Keratinocyte (primary cell): ENCODE measurements at places on chromosomes 4 and X. TPM values are rescaled to one million over a fixed set of nuclear protein-coding genes. Genes with fewer than 3 reads are reported as not detected.
A peak's percentile ranks its signal among the peaks of the same experiment; 100 is the strongest.

- no peak for DNase-seq
- H3K36me3 ChIP-seq, result no peaks in the 10 kb centered on the region
- peaks cover 56% of the 10 kb centered on the region for H3K27me3 ChIP-seq
- no peak overlapping the region for H3K27ac ChIP-seq
These were observed 61.6 kb upstream of the TMEM33 start for GRCh38 chr4:41873380-41874295.

DNA sequence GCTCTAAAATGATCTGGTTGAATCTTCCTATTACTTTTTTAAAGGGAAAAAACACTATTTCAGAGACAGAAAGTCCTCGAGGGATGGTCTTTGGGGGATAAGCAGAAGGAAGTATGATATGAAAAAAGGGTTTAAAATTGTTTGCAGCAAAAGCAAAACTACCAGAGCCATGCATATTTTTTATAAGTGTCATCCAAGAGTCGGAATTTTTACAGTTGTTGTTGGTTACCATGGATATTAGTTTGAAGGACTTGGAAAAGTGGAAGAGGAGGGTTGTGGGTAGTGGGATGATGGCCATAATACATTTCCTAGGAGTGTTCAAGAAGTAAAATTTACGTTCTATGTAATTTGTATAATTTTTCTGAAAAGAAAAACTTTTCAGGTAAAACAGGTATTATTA lies 134.4 kb downstream of the PCDH7 start:
- H3K4me3 ChIP-seq, result no peak overlapping the region
- no peak for DNase-seq
- no peaks in the 10 kb centered on the region for H3K27me3 ChIP-seq
- H3K27ac ChIP-seq, result no peak overlapping the region
- H3K4me1 ChIP-seq, result no peaks in the 10 kb centered on the region

GRCh38 chr4:27442146-27442545 lies 581.5 kb downstream of the STIM2 start:
- H3K4me1 ChIP-seq, result no peaks in the 10 kb centered on the region
- no peak overlapping the region for H3K4me3 ChIP-seq
- H3K27ac ChIP-seq, result no peak overlapping the region
- DNase-seq, result no peak
- H3K27me3 ChIP-seq, result no peaks in the 10 kb centered on the region
- no peaks in the 10 kb centered on the region for H3K36me3 ChIP-seq

DNA sequence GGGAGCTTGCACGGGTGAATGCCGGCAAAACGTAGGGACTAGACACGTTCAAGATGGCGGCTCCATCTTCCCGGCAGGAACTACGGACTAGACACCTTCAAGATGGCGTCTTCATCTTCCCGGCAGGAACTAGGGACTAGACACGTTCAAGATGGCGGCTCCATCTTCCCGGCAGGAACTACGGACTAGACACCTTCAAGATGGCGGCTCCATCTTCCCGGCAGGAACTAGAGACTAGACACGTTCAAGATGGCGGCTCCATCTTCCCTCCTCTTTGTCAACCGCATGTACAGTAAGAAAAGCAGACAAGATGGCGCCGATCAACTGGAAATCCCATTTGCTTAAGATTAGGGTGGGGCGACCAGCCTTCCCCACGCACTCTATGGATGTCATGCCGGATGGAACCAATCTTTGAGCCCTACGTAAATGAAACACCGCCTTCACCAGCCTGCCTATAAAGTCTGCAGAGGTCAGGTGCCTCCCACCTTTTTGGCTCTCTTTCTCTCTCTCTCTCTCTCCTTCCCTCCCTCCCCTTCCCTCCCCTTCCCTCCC lies 222.4 kb downstream of the CRLF2 start:
- no peaks in the 10 kb centered on the region for H3K36me3 ChIP-seq
- H3K27me3 ChIP-seq, result no peaks in the 10 kb centered on the region
- H3K27ac ChIP-seq, result no peak overlapping the region
- H3K4me3 ChIP-seq, result no peak overlapping the region
- H3K4me1 ChIP-seq, result no peaks in the 10 kb centered on the region
- DNase-seq, result peak; percentile 1

TMPRSS11D gene
- polyA plus RNA-seq, result 0.26 to 0.73 TPM (median 0.28 TPM) in 3 replicates
